ENCODE measurements at places on chromosomes 7 and 10.

DNA sequence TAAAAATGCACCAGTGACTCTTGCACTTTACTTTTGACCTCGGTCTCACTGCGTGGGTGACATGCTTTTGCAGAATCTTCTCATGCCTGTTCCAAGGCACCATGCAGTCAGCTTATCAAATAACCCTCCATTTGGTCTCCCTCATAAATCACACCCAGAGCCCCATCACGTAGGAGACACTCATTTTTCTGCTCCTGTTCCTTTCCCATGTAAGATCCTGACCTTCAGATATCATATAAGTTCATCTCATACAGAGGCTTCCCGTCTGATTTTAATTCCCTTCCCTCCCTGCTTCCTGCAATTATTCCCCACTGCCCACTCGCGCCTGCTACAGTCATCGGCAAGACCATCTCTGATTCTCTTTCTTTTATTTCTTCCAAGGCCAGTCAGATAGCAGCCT, 1226.3 kb upstream of the AUTS2 start:
- DNase-seq = no peak

DNA sequence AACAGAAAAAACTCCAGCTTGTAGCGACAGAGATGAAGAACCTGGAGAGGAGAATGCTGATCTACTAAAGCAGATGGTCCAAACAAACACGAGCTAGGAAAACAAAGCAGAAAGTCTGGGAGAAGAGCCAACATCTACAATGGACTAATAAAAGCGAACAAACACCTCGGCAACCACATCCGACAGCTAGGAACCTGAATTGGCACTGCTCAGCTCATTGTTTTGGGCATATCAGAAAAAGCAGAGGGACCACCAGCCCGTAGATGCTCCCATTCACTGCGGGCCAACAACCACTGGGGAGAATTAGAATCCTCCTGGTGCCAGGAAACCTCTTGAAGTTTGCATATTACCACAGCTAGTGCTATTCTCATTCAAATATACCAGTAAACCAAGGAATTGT, 204.7 kb downstream of the NXPH1 start:
- DNase-seq = peak; percentile 11

- DNase-seq = no peak
These were observed 718.9 kb downstream of the GRID1 start for GRCh38 chr10:85647741-85648140.

GRCh38 chr10:24449321-24449740, 240.4 kb downstream of the KIAA1217 start:
- DNase-seq = no peak

- DNase-seq = no peak
These were observed 514.5 kb downstream of the PTPRN2 start for GRCh38 chr7:158072991-158073730.

DNA sequence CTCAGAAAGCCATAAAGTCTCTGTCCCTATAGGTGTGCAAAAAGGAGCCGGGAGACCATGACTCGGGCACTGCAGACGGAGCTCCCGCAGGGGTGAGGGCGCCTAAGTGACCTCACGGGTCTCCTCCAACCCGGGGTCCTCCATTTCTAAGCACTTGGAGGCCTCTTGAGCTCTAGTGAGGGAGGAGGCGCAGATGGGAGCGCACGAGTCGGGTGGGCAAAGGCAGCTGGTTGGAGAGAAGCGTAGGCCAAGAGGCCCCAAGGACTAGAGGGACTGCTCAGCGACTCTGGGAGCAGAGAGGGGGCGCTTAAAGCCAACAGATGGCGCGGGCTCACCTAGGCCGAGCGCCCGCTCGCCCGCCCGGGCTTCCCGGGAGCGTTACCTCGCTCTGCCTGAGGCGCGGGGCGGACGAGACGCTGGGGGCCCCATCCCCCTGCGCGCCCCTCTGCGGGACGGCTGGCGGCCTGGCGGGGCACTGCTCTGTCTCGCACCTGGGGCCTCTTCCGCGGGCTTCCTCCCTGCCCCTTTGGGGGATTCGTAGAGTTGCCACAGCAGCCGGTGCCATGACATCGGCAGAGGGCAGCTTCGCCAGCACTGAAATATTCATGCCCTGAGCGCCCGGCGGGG, 523 bp upstream of the CDH23 start:
- peak; percentile 69 for DNase-seq

- DNase-seq = no peak
These were observed 1280.1 kb downstream of the TYW1 start for GRCh38 chr7:68276725-68277124.

DNA sequence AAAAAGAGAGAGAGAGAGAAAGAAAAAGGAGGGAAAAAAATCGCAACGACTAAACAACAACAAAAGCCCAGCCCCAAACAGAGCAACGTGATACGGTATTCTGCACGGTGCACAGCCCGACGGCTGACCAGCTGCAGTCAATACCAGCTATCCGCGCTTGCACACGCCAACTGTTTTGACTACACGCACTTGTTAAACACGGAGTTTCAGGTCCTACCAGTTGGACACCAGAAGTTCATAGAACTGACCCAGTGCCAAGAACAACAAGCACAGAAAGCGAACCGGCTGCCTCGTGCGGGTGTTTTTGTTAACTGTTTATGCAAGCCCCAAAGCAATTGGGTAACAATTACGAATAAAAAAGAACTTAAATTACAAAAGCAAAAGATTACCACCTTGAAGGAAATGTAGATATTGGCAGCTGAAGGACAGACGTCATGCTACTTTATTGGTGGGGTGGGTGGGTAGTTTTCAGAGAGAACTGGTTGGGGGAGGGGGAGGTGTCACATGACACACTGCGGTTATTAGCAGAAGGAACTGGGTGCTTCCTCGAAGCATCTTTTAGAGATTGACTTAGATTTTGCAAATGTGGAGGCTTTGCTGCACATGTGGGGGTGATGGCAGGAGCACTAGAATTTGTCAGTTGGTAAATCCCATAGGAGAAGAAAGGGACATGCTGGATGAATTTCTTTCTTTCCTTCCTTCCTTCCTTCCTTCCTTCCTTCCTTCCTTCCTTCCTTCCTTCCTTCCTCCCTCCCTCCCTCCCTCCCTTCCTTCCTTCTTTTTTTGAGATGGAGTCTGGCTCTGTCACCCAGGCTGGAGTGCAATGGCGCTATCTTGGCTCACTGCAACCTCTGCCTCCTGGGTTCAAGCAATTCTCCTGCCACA, 110.6 kb upstream of the EFCAB10 start:
- peak; percentile 51 for DNase-seq

- DNase-seq = no peak
These were observed 49.5 kb downstream of the ZNF37A start for GRCh38 chr10:38143587-38143986.

- DNase-seq = no peak
These were observed 18.5 kb upstream of the MRC1 start for GRCh38 chr10:17790651-17791050.

GRCh38 chr10:22252801-22253579, 35.2 kb upstream of the EBLN1 start:
- peak; percentile 63 for DNase-seq

GRCh38 chr7:151248346-151249033, at the start of gene SMARCD3:
TSS of gene SMARCD3 (minus strand) at chr7:151248694. CDS start at chr7:151248562, 132 bp downstream.
- peak; percentile 50 for DNase-seq

GRCh38 chr10:102841827-102842345, 4.7 kb upstream of the CYP17A1 start:
- no peak for DNase-seq

GRCh38 chr7:142194201-142194600, 63.7 kb downstream of the PRSS58 start:
- no peak for DNase-seq

- no peak for DNase-seq
These were observed 34.6 kb downstream of the RHEB start for GRCh38 chr7:151484971-151485707.

DNA sequence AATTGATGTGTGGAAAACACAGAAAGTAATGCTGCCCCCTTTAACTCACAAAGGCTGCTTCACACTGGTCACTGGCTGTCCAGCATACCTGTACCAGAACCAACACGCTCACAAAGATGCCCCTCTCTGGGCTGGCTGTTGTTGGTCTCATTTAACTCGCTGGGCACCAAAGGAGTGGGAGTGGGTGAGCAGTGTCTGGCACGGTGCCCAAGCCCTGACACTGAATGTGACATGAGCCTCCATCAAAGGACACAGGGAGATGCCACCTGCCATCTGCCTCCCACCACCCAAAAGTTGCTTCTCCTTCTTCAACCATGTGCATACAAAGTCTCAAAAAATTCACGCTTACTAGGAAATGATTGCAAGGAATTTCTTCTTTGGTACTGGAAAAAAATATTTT, 86.8 kb downstream of the FGFR2 start:
- DNase-seq = no peak

DNA sequence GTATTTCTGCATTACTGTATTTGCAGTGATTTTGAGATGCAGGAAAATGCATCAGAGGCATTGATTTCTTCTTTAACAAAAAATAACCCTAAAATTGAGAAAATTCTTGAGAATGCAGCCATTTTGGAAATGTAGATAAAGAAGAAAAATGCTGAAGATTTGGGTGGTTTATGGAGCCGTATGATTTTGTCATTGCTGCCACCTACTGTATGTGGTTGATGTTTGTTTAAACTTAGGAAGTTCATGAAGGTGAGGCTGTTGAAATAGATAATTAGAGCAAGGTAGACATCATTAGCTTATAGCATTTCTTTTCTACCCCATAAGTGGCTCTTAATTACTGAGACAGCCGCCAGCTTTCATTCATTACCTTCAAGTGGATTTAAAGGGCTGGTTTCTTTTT, 92.1 kb upstream of the SAMD8 start:
- peak; percentile 38 for DNase-seq

- DNase-seq = no peak
These were observed 8.2 kb downstream of the ZCCHC24 start for GRCh38 chr10:79437111-79437814.

DNA sequence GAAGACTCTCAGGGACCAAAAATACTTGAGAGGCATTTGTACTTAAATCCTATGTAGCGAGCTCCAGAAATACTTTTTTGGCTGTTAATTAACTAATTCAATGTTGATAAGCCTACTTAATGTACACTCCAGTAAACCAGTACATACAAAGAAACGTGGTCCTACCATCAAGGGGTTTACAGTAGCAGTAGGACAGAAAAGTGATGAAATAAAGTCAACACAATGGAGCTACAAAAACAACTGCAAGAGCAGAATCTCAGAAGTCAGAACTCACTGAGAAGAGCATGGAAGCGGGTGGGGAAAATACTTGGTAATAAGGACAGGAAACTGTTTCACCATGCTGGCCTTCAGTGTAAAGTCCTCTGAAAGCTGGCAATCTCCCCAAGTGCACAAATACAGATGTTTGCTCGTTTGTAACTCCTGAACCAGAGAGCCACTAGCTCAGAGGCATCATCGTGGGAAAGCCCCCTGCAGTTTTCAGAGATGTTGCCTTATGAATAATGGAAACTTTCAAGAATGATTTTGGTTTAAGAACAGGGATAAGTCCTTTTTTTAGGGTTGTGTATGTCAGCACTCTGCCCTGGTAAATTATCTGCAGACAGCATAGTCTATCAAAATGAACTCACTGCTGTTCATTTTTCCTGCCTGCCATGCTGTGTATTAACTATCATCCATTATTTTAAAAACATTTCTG, 233.2 kb downstream of the SORCS1 start:
- no peak for DNase-seq

DNA sequence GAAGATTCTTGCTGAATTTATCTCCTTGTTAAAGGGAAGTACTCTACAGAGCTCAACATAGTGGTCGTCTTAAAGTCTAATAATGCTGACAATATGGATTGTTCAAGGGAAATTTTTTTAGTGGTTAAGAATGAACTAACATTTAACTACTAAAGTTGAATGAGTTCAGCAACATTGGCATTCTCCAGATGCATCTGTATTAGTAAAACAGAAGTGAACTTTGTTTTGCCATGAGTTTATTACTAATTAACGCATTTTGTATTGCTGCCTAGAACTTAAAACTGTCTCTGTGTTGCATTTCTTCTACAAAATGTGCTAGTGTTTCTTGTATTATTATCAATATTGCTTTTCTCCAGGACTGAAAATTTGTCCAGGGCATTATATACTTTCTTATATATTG, 67.5 kb downstream of the C1GALT1 start:
- DNase-seq = no peak

DNA sequence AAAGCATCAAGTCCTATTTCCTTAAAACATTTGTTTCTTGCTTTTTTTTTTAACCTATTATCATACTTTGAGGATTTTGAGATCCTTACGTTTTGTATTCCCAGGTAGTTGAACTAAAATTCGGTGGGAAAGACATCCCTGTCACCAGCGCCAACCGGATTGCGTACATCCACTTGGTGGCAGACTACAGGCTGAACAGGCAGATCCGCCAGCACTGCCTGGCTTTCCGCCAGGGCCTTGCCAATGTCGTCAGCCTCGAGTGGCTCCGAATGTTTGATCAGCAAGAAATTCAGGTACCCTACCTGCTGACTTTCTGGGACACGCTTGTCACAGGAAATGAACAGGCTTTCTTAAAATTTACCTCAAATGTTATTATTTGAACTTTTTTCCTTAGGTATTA, 83.0 kb upstream of the DNAJB6 start:
- DNase-seq = peak; percentile 58

DNA sequence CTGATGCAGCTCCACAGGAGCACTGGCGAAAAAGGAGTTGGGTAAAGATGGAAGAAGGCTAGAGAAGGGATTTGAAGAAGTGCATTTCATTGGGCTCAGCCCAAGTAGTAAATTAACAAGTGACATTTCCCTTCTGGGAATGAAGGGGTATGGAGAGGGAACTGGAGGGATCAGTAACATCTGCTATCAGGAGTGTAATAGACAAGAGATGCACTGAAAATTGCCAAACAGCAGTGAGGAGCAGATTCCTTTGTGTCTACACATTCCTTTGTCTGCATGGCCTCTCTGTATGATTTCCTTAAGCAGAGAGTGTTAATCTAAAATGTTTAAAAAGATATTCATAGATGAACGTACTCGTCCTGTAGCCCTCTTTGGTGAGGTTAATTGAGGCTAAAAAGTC, 148.2 kb upstream of the FERD3L start:
- DNase-seq = no peak

- no peak for DNase-seq
These were observed 95.2 kb downstream of the VOPP1 start for GRCh38 chr7:55476852-55477780.

DNA sequence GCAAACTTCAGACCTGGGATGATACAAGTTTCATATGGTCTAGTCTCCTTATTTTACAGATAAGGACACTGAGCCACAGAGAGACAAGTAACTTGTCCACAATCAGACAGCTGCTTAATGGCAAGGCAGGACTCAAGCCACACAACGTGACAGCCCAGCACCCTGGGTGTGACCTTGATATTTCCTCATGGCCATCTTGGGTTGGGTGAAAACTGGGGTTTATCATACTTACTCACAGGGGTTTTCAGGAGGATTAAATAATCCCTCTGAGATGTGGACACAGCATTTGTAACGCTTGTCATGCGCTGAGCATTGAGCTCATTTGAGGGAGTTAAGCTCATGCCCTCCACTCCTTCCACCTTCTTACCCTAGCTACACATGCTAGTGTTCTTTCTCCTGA, 58.0 kb downstream of the ABLIM1 start:
- no peak for DNase-seq

Data from midbrain (tissue), 1 donor.